ENCODE measurements at places on chromosomes 16 and 17.
A peak's percentile ranks its signal among the peaks of the same experiment; 100 is the strongest.

- no peak for DNase-seq
Observed at GRCh38 chr17:82984751-82985427, 94.5 kb upstream of the METRNL start.

DNA sequence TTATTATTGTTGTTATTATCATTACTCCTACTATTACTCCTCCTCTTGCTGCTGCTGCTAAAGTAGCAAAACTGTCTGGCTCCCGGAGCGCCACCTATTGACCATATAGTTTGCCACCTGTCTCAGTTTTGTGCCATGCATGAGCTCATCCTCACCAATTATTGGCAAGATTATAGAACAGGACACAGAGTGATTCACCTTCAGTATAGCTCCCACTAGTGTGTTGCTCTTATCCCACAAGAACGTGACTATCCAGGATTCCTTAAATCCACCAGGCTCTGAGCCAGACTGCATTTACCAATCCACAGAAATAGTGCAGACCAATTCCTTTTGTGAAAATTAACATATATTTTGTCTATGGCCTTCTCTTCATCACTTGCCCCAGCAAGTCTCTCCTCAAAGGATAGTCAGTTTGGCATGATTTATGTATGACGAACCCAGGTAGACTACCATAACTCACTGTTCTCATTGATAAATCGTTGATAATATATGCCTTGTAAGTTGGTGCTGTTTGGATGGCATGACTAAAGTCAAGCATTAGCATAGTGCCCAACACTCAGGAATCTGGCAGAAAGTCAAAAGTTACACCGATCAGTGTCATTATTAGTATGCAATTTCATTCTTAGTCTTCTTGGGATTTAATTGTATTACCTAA lies 405.5 kb upstream of the HSBP1 start:
- no peak for DNase-seq

GRCh38 chr17:64095144-64095882 lies 34.6 kb downstream of the ERN1 start:
- no peak for DNase-seq

DNA sequence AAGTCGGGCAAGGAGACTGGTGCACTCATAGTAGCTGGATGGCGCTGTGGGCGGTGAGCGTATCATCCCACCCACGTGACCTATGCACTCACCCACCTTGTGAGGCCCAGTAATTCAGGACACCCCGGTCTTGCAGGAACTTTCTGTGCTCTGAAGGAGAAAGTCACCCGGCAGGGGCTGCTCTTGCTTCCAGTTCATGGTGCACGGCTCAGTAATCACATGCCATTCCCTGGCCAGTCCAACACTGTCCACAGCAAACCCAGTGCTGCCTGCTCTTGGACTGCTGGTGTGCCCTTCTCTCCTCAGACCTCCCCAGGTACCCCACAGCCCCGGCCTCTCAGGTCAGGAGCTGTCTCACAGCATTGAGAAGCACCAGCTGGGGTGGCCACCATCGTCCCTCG lies 16.4 kb upstream of the RHBDF2 start:
- DNase-seq, result no peak

DNA sequence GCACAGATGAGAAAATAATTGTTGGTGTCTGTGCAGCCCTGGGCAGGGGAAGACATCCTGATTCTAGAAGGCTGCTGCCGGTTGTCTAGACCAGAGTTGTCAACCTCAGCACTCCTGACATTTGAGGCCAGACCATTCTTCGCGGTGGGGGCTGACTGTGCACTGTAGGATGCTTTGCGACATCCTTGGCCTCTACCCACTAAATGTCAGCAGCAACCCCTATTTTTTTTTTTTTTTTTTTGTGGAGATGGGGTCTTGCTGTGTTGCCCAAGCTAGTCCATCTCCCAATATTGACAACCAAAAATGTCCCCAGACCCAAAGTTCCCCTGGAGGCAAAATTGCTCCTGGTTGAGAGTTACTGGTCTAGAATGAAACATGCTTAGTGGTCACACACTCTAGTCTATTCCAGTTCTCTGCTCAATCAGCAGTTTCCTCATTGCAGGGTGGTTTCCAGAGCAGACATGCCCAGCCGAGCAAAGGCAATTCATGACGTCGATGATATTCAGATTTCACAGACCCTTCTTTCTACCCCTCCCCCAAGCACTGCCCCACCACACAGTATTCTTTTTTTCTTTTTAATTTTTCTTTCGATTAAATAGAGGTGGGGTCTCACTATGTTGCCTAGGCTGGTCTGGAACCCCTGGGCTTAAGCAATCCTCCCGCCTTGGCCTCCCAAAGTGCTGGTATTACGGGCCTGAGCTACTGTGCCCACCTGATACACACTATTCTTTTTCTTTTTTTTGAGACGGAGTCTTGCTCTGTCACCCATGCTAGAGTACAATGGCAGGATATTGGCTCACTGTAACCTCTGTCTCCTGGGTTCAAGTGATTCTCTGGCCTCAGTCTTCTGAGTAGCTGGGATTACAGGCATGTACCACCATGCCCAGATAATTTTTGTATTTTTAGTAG lies 9.0 kb downstream of the C17orf99 start:
- DNase-seq, result no peak

DNA sequence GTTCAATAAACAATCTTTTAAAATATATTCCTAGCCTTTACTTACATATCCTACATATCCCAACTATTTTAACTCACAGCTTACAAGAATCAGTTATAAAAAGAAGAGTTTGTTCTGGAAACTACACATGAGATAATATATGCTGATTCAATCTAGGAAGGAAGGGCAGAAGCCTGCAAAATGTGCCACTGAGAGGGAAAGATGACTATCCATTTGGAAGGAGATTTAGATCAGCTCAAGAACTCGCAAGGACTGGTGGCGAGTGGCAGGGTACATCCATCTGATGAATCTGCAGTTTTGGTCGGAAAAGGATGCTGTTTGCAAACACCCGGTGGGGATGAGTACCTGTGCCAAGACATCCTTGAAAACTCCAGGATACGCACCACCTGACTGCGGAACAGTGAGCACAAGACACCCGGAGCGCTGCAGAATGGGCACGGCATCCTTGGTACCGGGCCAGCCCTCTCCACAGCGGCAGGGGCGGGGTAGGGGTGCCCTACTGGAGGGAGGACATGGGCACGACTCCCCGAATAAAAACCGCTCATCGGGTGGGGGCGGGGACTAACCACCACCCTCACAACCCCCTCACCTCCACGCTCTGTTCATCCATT lies 723 bp downstream of the TRIM37 start:
- peak; percentile 56 for DNase-seq
